ENCODE measurements at places on chromosomes 6 and 20.

DNA sequence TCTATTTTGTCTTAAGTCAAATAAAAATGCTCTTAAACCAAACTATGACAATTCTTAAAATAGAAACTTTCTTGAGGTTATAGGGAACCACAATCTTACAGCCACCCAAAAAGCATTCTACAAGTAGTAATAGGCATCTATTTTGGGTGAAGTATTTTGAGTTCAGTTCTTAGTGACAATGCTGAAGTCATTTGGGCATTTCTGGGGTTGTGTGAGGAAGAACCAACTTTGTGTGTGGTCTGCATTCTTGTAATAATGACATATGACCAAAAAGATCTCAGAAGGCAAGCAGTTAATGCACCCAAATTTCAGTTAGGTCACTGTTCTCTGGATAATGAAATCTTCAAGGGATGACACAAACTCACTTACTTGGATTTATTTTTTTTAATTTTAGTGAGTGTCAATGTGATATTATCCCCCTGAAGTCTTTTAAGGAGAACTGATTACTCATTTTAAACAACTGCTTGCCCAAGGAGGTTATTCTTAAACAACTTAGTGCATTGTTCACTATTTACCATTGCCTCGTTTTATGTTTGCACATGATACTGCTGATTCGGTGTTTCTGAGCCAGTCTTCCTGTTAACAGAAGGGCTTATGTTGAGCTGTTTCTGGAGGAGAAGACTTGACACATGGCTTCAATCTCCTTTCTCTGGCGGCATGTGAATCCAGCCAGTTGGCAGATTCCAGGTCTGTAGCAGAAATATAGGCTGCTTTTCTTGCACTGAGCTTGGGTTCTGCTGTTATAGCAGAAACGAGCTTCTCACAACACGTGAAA is 618.9 kb downstream of the BCKDHB start:
- DNase-seq: no peak

DNA sequence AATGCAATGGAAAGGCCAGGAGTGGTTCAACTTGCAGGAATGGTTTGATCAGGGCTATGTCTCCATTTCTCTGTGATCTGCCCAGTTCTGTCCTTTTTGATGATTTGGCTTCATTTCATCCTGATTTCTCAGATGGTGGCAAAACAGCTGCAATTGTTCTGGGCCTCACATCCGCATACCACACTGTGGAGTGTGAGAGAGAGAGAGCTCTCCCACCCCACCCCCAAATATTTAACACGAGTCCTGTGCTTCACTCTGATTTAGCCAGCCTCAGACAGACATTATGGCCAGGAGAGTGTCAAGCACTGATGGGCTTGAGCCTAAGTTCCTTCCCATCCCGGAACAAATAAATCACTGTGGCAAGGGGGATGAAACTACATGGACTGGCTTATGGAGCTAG is 284.6 kb downstream of the CDC5L start:
- no peak for DNase-seq

DNA sequence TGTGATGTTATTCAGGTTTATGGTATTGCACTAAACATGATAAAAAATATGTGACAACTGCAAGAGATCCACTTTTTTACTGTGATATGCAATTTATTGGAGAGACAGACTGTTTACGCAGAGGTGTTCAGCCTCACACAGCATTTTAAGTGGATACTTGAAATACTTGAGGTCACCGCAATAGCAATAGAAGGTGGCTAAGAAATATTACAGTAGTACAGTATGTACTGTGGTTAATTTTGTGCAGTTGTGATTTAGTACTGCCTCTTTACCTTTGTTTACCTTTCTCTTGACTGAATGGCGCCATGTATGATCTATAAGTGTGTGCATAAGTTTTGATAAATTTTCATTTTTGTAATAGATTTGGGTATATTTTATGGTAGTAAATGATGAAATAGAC is 17.4 kb downstream of the MACROD2 start:
- DNase-seq: no peak

DNA sequence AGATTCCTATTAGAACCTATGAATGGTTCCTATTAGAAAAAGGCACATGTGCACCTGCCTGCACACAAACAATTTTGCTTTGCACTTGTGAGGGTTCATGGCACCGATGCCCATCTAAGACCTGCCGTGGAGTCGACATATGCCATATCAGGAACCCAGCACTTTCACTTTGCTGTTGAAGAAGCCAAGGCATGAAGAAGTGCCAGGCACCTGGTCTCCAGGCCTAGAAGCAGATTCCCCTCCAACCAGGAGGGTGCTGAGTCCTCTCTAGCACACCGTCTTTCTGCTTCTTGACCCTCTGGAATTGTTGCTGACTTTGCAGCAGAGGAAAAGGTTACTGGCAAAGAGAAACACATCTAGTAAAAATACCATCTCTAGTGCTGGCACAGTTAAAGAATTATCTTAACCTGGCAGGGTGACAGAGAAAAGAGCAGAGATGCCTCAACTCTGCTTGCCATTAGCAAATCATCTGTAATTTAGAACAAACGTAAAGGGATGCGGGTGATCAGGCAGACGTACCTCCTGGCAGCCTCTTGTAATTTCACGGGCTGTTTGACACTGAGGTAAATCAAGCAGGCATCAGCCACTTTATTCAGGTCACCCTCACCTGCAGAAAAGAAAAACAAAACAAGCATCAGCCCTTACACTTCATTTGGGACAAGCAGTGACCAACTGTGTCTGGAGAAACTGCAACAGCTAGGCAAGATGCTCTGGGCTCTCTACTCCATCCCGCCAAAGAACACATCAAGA is 37.2 kb downstream of the TTI1 start:
- DNase-seq: no peak

- DNase-seq: no peak
These were observed 458.4 kb downstream of the TBC1D32 start for GRCh38 chr6:120875900-120876299.

GRCh38 chr20:20894280-20894679 is 181.8 kb upstream of the RALGAPA2 start:
- no peak for DNase-seq

DNA sequence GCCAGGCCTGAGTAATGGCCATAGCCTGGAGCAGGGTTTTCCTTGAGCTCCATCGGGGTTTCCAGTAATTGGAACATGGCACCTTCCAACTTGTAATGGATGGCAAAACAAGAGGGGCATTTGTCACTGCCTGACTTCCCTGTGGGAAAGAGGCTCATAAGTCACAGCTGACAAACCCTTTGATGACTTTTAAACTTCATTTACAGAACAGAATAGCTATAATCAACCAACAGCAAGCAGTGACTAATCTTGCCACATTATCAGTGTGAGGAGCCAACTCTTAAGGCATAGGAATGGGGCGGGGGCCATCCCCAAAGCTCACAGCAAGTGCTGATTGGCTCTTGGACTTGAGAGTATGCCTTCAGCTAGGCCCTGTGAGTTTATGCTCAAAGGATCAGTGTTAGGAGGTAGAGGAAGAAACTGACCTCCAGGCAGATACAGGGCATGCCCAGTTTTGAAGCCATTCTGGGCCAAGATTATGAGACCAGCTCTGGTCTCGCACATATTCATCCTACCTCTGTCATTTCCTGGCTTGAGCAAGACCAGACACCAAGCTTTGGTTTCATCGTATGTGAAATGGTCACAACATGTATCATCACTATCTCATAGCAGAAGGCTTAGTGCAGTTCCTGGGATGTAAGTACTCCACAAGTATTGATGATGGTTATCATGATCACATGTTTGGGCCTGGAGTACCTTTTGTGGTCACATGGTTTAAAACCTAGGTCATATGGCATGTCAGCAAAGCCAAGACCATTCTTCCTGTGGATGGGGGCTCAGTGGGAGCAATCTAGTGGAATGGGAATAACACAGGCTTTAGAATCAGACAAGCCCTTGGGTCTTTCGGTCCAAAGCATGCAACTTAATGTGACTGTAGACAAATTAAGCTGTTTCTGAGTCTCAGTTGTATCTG is 49.2 kb downstream of the EIF2S2 start:
- no peak for DNase-seq

GRCh38 chr6:79373246-79373645 is 138.8 kb upstream of the HMGN3 start:
- DNase-seq: no peak

GRCh38 chr6:150932996-150933395 is 67.5 kb downstream of the MTHFD1L start:
- no peak for DNase-seq

DNA sequence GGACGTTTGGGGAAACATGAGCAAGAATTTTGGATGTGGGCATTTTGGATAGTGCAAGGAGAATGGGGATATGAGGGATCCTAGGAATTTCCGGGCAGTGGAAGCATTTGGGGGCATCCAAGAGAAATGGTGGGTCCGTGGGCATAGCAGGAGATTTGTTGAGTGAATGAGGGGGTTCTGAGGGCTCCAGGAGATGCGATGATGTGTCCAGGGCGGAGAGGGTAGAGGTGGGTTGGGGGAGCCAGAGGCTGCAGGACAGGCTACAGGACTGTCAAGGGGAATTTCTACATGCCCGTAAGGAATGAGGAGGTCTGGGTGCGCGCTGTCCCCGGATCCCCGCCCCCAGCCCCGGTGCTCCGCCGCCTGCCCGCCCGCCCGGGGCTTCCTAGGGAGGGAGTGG is 364 bp downstream of the FRS3 start:
- no peak for DNase-seq

DNA sequence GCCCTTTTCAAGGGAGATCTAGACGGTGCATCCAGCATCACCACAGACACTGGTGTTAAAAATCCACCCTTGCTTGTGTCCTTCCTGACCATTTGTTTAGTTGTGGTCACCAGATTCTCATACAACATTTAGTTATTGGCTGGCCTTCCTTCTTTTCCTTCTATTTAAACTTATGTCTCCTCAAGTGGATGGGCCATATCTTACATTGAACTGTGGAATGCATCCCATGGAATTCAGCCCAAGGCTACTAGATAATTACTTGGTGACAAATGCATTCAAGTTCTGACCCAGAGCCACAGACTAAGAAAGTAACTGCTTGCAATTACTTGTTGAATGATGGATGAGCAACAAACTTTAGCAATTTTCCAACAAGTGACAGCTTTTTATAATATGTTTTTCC is 198.9 kb upstream of the SSTR4 start:
- DNase-seq: no peak

DNA sequence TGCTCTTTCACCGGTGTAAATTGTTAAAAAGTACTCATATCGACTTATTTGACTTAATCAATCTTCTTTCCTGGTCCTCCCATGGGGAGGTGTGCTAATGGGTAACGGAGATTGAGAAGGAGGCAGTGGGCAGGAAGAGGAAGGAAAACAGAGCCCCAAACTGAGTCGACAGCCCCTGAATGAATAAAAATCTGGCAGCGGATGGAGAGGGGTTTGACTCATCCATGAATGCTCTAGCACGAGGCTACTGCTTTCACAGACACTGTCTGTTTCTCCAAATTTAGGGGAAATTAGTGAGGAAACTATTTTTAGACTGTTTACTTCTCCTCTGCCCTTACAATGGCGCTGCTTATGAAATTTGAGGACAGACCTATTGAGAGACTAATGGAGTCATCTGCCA is 142.2 kb upstream of the ATXN1 start:
- no peak for DNase-seq

GRCh38 chr20:47493175-47493962 is 8.3 kb upstream of the NCOA3 start:
- no peak for DNase-seq

DNA sequence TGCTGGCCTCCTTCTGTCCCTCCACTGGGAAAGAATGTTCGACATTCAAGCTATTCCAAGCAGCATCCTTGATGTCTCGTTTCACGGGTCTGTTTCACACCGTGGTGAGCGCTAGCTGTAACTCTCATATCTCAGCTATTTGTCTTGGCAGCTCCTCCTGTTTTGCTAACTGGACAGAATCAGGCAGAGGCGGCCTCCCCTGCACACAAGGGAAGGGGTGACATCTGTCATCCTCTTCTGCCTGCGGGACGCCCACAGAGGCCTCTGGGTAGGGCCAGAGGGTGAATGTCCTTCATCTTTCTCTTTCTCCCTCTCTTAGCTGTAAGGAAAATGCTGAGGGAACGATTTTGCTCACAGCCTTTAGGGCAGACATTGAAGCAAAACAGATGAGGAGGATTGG is 232.8 kb upstream of the GMDS start:
- no peak for DNase-seq

- DNase-seq: no peak
These were observed 537 bp upstream of the GABBR1 start for GRCh38 chr6:29633534-29633905.

- no peak for DNase-seq
These were observed 166.2 kb downstream of the SOX4 start for GRCh38 chr6:21759721-21760120.

DNA sequence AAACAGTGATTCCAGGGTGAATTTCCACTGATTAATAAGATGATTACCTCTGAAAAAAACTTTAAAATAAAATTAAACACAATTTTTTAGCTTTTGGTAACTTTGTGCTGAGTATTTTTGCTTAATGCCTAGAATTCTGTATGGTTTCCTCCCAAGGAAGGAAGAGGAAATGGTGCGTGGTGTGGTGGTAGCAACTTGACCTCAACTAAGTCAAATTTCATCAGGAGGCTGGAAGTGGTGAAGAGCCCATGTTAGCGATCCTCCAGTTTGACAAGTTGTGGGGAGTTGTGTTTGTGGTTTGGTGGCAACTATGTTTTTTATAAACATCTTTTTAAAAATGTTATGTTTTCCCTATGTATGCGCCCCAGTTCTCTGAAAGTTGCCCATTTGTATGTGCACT is 5.0 kb upstream of the RTF2 start:
- no peak for DNase-seq

GRCh38 chr20:5528261-5528660 is 211.5 kb upstream of the PROKR2 start:
- no peak for DNase-seq

DNA sequence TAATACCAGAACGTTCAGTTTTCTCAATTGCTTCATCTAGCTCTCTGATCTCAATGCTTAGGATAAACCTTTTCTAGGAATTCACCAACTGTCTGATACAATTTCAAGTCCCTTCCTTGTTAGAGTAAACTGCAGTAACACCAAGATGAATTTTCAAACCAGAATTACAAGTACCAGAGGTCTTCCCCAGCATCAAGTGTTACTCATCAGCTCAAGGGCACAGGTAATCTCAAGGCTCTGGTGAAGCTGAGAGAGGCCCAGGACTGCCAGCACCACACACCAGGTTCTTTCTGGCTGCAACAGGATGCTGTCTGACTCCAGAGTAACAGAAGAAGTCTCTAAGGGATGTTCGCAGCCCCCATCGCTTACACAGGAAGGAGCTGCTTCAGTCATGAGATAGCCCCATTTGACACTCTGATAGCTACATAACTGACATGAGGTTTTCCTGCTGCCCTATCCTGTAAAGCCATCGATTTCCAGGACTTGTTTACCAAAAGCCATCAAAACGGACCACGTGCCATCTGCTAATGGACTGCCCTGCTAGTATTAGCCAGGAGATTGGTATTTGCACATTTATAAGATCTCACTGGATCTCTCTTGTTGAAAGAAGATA is 549.4 kb downstream of the UTRN start:
- DNase-seq: no peak

DNA sequence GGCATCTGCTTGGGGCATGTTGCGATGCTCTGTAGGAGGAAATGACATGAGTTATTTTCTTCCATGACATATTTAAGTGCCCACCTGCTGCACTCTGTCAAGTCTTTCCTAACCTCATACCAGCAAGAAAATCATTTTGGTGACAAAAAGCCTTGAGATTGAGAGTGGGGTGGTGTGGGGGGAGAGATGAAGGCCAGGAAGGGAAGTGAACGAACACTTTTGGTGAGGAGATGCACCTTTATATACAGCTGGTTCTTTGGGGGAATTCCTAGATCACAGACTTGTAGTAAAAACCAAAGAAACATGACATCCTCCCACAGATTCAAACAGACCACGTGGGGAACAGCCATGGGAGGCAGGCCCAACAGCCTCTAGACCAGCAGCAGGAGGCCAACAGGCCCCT is 26.1 kb downstream of the NCOA5 start:
- no peak for DNase-seq
